Aorta (tissue), 5 donors: ENCODE measurements at places on chromosomes 5 and 9. TPM values are rescaled to one million over a fixed set of nuclear protein-coding genes. Genes with fewer than 3 reads are reported as not detected.

The CCDC152 gene
- total RNA-seq, result 1.4 TPM

- DNase-seq, result no peak
Observed at GRCh38 chr5:97854871-97855762, 672.1 kb upstream of the RIOK2 start.

DNA sequence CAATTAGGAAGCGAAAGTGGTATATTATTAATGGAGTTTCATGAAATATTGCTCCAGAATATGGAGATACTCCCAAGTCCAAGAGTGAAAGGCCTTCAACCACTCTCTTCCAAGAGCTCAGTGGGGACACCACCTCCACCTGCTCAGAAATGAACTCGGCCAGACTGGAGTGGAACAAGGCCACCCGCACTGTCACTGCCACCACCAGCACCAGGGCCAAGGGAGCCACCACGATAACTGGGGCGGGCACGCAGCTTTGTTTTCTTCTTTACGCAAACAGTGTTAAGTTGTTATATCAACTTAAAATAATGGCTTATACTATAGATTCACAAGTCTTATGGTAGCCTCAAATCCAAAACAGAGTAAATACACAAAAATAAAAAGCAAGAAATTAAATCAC is 204.1 kb downstream of the TRPM3 start:
- DNase-seq, result no peak

GRCh38 chr5:126028336-126028735 is 394.9 kb upstream of the GRAMD2B start:
- DNase-seq, result no peak
